ENCODE measurements at places on chromosomes 7 and 10.

- DNase-seq: no peak
Observed at GRCh38 chr7:116699722-116700120, 27.7 kb downstream of the MET start.

DNA sequence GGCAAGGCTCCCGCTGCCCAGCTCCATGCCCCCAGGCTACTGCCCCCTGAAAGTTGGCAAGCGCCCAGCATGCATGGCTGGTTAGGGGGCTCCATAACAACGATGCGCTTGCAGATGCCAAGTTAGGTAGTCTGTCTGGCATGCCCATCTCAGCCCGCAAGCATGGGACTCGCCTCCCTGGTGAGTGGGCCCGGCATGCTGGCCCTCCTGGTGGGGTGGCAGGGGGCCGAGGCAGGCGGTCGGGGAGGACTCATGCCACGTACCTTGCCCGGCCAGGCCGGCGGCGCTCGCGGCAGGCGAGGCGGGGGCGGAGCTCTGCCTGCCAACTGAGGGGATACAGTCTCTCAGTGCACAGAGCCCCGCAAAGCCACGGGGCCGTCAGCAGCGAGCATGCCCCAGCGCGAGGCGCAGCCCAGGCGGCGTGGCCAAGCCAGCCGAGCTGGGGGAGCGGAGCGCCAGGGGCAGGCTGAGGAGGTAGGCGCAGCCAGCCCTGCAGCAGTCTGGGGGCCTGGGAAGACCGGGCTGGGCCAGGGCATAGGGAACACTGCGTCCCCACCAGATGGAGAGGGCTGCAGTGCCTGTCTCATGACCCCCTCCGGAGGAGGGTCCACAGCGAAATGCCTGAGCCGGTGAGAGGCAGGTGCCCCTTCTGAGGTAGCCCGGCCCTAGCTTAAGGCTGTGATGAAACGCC is 28.0 kb upstream of the NDST2 start:
- DNase-seq: no peak

DNA sequence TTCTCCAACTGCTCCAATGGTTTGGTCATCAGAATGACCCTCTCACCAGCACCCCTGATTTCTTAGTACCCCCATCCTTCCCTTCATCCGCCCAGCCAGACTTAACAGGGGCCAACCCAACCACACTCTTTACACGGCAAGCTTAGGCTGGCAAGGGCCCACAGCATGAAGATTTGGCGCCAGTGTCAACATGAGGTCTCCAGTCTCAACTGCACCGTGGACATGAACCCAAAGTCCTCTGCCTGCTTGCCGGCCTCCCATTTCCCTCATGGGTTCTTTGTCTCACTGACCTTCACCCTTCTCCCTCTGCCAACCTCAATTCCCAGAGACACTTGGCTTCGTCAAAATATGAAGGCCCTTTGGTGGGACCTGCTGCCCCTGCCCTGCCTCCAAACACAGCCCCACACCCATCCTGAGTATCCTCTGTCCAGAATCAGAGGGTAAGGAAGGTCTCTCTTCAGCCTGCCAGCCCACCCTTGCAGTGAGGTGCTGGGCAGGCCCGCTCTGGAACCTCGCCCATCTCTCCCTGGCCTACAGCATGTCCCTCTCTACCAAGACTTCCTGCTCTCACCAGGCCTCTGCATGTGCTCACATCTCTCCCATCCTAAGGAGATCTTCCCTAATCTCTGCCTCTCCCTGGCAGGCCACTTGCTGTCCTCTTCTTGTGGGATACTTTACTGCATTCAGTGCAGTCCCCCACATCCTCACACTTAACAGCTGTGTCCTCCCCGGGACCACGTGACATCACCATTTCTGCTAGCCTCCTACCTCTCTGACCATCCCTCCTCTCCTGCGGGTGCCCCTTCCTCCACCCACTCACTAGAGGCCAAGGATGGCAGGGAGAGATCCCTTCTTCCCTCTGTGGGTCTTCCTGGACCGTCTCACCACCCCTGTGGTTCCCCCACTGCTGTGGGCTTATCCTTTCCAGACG is 91.7 kb upstream of the ZMIZ1 start:
- DNase-seq: no peak

DNA sequence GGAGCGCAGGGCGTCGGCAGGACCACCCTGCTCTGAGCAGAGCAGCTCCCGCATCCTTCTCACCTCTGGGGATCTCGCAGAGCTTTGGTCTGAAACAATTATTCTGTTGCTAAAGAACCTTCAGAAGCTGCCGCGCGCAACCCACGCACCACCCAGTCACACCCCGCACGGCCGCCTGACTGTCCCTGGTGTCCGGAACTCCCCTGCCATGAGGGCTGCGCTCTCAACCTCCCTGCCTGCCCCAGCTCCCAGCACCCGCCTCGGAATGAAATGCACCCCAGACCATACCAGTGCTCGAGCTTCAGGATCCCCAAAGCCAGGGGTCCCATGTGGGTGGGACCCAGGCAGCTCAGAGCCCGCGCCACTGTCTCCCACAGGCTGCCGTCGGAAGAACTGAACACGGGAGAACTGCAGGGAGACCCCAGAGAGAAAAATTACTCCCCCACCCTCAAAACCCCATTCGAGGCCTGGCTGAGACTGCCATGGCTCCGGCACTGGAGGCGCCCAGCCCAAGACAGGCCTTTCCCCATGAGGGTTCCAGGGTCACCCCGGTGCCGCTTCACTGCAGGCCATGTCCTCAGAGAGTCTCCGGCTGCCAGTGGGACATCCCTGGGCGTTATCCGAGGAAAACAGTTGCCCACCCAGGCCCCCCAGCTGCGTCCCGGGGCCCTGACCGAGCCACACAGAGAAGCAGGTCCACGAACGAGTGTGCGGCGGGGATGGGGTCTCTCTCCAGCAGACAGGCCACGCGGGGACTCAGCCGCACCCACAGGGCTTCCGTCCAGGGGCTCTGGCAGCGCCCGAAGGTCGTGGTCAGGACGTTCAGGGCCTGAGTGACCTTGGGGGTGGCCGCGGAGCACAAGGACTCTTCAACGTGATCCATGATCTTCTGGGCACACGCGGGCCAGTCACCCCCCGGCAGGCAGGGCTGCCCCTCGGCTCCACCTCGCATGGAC is 12.1 kb downstream of the BRAT1 start:
- no peak for DNase-seq

- no peak for DNase-seq
Observed at GRCh38 chr7:27971171-27971812, 209.3 kb downstream of the JAZF1 start.

DNA sequence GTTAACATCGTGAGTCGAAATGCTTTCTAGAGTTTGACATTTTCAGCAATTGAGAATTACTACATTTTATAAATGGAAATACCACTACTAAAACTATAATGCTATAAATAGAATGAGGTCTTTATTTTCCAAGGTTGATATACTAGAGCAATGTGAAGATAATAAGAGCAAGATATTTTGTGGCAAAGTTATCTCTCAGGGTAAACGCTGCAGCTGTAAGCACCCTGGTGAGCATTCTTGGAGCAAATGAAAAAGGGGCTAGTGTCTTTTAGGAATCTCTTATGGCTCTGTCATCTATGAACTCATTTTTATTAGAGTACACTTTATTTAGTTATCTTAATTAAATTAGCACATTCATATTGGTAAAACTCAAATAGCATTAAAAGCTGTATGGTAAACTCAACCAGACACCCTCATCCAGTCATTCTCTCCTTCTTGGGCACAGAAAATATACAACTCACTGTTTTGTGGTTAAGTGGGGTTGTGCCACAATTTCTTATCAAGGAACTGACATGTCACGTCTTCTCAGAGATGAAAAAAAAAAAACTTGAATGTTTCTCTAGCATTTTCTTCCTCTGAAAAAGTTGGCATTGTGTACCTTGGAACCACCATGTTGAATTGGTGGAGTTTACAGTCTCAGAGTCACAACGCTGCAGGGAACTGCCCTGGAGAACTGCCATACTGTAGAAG is 289.5 kb upstream of the PFKP start:
- peak; percentile 26 for DNase-seq

DNA sequence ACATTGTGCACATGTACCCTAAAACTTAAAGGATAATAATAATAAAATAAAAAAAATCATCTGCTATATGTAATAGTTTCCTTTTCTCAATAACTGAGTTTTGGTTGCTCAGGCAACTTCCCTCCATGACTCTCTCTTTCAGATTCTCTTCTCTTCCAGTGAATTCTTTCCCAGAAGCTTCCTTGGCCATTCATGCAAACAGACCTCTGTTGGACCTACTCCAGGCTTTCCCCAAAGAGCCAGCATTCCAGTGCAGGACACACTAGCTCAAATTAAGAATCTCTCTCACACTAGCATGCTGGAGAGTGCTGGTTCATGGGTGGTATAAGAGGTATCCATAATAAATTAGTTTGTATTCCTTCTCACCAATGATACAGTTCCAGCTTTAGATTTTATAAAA is 31.0 kb upstream of the ZEB1 start:
- no peak for DNase-seq

GRCh38 chr7:147053746-147054145 is 937.1 kb downstream of the CNTNAP2 start:
- DNase-seq: no peak

DNA sequence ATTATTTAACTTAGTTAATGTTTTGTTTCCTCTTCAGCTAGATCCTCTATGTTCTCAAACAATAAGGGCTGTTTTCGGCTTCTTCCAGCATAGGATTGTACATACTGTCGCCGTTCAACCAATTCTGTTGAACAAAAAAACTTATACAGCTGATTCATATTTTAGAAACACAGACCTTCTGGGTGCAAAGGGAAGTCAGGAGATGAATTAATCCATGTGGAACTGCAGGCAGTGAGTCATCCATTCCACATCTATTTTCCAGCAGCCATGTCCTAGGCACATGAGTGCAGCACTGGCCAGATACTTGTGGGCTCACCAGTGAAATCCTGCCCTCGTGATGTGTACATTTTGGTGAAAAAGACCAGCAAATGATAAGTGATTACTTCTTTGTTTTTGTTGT is 163.2 kb downstream of the JAZF1 start:
- no peak for DNase-seq
